Left renal pelvis (tissue), 4 donors: ENCODE measurements at places on chromosomes 2 and 18.
A peak's percentile ranks its signal among the peaks of the same experiment; 100 is the strongest.

DNA sequence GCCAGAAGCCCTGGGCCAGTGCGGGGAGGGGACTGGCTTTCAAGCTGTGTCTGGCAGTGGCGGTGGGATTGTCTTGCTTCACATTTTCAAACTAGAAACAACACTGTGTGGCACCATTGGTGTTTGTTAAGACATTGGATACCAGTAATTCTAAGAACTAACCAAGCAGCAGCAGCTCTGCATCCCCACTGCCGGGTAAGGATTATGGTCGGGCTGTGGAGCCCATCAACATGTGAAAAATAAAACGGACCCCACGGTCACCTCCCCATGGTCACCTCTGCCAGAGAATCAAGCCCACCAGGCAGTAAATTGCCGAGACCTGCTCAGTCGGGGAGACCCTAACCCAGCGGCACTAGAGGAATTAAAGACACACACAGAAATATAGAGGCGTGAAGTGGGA, 65.3 kb downstream of the C18orf63 start:
- DNase-seq: no peak

- DNase-seq: peak; percentile 10
Measured at GRCh38 chr2:54839461-54840255, 116.2 kb downstream of the EML6 start.

GRCh38 chr2:149658553-149658952, 71.0 kb upstream of the MMADHC start:
- DNase-seq: no peak

GRCh38 chr2:144412709-144413108, 107.2 kb downstream of the ZEB2 start:
- no peak for DNase-seq

DNA sequence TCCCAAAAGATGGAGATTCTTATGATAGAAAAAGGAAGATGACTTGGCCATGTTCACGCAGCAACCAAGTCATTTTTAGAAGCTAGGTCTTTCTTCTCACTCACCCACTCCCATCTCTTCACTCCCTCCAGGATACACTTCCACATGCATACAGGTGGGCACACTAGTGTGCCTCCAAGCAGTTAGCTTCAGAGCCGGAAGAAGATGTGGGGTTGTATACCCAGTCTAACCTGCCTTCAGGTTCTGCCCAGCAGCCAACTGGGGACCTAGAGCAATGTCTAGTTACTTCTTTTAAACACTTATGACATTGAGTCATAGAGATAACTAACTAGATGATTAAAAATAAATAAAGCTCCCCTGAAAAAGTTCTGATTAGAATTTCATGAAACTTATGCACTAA, 21.8 kb upstream of the TANK start:
- no peak for DNase-seq

- no peak for DNase-seq
Measured at GRCh38 chr2:162370931-162371330, 27.0 kb downstream of the GCA start.

DNA sequence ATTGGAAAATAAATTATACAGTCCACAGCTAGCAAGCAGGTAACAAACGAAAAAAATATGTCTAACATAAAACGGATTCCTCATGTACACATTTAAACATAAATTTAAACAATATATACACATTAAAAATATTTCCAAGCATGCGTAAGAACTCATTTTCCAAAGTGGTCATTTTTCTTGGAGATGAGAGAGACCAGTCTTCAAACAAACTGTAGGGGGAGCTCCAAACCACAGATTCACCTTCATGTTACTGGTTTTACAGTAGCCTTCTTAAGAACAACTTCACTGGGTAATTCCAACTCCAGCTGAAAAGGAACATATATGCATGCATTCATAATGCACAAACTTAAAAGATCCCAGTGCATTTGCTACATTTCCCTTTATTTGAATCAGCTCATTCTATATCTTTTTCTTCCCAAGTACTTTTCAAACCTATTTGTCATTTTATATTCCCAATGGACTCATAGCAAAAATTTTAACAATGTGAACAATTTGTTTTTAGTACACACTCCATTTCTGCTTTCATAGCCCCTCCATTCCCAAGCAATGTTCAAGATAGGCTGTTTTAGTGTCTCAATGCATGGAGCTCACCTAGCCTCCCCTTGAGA, 4.7 kb upstream of the STAMBP start:
- DNase-seq: peak; percentile 58

GRCh38 chr2:129347486-129348217, 631.8 kb upstream of the RAB6C start:
- DNase-seq: no peak

GRCh38 chr2:201909348-201909747, 103.0 kb downstream of the CDK15 start:
- no peak for DNase-seq

DNA sequence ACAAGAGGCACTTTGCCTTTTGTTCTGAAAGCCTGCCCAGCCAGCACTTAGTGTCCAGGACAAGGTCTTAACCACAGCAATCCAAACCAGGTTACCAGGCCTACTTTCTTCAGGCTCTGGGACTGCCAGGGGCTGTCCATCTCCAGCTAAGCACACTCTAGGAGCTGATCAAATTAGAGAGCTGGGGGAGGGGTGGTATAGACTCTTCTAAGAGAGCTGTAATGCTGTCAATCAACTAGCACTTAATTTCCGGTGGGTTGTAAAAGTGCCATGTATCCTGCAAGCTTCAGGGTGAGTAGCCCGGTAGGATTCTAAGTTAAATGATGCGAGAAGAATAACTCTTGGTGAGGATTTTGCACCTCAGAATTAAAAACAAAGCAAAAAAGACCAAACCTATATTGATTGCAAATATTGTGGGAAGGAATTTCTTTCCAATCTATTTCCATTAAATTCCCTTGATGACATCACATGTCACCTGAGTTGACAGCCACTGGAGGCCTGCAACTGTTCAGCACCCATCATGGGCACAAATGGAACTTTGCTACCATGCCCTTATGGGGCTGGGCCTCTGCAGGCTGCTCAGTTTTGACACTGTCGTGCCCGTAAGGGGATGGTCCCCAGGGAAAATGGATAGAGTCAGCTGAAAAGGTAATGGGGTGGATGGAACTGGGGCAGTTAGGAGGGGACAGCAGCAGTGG, 8.7 kb upstream of the COX7A2L start:
- peak; percentile 74 for DNase-seq

DNA sequence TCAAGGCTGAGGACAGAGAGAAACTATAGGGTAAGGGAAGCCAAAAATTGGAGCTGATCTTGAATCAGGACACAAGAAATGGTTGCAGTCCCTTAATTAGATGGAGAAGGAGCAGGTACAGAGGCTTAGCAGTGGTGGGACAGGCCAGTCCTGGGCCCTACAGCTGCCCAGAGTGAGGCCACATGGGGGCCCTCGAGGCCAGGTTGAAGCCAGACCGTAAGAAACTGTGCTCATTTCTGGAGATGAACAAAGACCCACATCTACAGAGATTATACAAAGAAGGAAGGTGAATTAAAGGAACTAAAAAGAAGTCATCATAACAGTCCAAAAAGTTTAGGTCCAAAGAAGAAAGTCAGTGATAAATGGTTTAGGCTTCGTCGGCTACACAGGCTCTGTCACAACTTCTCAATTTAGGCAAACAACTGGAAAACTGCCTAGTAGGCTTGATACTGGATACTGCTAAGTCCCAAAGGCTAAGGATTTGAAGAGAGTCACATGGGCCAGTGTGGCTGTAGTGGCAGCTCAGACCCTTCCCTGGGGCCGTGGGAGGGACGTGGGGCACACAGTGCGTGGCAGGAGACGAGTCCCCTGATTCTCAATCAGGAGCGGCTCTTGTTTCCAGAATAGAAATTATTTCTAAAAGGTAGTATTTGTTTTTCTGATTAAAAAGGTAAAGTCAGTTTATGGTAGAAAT, 50.4 kb upstream of the CNGA3 start:
- DNase-seq: no peak
